ENCODE measurements at places on chromosomes 16 and 17. TPM values are rescaled to one million over a fixed set of nuclear protein-coding genes. Genes with fewer than 3 reads are reported as not detected.

GRCh38 chr17:6435968-6436367, 1.0 kb upstream of the AIPL1 start:
- no peak for DNase-seq

- DNase-seq: no peak
These were observed at the start of gene KRT31 for GRCh38 chr17:41396996-41397660. KRT31 (minus strand) TSS chr17:41397608; CDS start chr17:41397539, 69 bp downstream.

DNA sequence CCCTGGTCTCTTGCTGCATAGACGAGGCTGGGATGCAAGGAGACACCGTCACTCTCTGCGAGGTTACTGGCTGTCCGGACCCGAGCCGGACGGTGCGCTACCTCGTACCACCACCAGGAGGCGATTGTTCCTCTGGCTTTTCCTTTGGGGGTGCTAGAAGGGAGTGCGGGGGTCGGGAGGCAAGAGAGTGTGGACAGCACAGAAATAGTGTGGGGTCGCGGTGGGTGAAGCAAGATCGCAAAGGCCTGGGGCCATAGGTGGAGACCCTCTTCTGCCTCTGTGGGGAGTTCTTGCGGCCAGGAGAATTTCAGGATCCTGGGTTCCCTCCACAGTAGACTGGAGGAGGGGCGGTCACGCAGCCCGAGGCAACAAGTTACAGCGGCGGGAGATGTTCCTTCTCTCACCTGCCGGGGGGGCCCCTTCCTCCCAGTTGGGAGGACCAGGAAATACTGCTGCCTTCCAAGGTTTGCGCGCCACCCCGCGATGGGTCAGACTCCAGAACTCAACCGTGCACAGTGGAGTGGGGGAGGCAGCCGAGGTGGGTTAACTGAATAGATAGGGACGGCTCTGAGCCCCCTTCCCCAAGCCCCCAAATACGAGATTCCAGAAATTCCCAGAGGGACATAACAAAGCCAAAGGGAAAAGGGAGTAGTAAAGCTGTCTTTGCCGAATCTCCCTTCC, 6.9 kb downstream of the PHOSPHO1 start:
- DNase-seq: no peak

DNA sequence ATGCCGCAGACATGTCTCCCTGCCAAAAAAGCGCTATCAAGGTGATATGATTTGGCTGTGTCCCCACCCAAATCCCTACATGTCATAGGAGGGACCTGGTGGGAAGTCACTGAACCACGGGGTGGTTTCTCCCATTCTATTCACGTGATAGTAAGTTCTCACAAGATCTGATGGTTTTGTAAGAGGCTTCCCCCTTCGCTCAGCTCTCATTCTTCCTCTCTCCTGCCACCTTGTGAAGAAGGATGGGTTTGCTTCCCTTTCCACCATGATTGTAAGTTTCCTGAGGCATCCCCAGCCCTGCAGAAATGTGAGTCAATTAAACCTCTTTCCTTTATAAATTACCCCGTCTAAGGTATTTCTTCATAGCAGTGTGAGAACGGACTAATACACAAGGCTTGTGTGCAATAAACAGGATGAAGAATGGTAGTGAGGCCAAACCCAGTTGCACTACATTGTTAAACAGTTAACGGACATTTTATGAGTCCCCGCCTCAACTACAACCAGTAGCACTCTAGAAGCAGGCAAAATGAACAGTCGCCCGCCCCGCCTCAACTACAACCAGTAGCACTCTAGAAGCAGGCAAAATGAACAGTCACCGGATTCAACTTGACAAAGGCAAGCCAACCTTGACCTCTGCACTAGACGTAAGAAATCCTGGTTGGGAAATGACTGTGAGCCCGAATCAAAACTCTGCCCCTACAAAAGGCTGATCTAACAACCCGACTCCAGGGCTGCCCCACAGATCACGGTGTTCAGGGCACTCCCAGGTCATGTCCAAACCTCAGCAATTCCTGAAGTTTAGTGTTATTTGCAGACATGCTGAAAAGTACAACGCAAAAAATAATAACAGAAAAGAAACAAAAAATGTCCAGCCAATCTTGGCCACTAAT, 26.3 kb downstream of the VPS53 start:
- DNase-seq: no peak

DNA sequence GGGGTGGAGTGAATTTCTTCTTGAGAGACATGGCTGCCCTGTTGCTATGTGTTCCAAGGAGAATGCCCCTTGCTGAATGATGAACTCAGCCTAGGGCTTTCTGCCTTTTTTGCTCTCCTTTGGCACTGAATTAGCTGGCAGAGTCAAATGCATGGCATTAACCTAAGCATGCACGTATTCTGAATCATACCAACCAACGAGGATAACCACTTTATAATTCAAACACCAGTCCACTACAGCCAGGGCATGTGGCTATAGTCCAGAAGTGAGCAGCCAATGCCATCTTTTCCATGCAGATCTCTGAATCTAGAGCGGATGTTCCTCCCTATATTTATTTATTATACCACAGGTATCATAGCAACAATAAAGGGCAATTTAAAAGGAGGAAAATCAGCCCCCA, 15.7 kb downstream of the TMIGD1 start:
- no peak for DNase-seq

- DNase-seq: no peak
These were observed at the start of gene C16orf89 for GRCh38 chr16:5065813-5066212. C16orf89 (minus strand) TSS chr16:5065956; CDS start chr16:5065908, 48 bp downstream.

DNA sequence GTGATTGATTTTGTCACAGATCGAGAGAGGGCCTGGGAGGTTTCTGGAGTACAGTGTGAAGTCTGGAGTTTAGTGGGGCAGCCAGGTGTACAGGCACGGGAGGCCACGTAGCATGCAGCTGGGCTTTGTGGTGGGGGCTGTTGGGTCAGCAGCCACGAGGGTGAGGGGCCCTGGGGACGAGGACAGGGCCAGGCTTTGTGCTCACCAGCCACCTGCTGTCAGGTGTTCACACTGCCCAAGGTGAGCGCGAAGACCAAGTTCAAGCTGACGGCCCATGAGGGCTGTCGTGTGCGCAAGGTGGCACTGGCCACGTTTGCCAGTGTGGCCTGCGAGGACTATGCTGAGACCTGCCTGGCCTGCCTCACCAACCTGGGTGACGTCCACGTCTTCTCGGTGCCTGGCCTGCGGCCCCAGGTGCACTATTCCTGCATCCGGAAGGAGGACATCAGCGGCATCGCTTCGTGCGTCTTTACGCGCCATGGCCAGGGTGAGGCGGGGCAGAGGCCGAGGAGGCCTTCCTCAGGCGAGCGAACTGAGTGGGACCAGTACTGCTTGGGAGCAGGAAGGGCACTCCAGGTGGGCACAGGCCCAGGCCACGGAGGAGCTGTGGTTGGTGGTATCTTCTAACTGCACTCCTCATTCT, 15.9 kb downstream of the LLGL1 start:
- no peak for DNase-seq

The TMEM114 gene
- total RNA-seq: not detected

DNA sequence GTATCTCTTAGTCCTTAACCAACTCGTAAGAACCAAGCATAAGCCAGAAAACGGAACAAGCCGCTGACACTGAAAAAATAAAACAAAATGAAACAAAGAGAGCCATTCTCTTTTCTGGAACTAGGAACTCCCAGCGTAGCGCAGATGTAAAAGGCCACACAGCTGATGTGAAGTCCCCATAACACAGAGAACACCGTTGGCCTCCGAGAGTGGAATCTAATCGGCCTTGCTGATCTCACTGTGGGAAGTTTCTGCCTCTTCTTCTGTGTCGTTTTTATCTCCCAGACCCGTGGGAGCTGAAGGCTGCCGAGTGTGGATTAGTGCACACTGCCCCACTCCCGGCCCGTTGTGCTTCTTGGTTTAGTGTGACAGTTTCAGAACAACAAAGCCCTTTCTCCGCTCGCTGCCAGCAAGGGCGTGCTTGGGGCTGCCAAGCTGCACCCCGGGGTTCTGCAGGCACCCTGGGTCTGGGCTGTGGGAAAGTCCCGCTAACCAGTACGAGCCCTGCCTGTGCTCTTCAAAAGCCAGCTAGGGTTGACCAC, 21.7 kb downstream of the TTYH2 start:
- DNase-seq: no peak

The EFNB3 gene
- total RNA-seq: 3.3 TPM

The CA7 gene
- not detected for total RNA-seq

DNA sequence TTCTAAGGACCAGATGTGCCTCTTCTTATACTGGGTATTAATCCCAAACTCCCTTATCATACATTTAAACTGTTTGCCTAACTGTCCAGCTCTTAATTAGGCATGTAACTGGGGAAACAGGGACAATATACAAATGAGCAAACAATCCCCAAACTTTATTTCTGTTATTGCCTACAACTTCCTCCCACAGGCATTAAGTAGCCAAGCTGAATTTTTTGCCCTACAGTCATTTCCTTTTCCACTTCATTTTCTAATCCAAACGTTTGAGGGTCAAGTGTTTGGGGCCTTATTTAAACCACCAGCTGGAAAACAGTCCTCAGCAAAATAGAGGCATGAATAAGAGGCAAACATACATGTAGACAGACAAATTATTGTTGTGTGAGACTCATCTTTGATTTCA, 77.4 kb upstream of the CCL2 start:
- DNase-seq: no peak

The HDAC5 gene
- 26.9 TPM for total RNA-seq

The HOXB2 gene
- 3.1 TPM for total RNA-seq

DNA sequence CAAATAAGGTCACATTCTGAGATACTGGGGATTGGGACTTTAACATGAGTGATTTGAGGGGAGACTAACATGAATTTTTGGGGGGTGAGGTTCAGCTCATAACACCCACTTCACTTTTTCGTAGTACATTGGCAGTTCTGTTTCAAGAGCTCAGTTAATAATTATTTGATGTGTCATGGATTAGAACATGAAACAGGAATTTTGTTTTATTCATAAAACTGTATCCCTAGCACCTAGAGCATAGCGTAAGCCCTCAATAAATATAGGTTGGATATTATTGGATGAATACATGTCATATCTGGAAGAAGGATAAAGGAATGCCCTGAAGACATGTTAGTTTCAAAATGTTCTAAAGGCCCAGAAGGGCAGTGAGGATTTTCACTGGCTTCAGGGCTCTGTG, 119.8 kb downstream of the PRKCA start:
- DNase-seq: no peak

The MPV17L gene
- 5.8 TPM for total RNA-seq

GRCh38 chr16:76278086-76278485, 885 bp downstream of the CNTNAP4 start:
- DNase-seq: no peak

- DNase-seq: no peak
These were observed 182.4 kb downstream of the RAB11FIP4 start for GRCh38 chr17:31573861-31574260.

The SP6 gene
- total RNA-seq: 2.2 TPM

The CSH1 gene
- total RNA-seq: 0.42 TPM

DNA sequence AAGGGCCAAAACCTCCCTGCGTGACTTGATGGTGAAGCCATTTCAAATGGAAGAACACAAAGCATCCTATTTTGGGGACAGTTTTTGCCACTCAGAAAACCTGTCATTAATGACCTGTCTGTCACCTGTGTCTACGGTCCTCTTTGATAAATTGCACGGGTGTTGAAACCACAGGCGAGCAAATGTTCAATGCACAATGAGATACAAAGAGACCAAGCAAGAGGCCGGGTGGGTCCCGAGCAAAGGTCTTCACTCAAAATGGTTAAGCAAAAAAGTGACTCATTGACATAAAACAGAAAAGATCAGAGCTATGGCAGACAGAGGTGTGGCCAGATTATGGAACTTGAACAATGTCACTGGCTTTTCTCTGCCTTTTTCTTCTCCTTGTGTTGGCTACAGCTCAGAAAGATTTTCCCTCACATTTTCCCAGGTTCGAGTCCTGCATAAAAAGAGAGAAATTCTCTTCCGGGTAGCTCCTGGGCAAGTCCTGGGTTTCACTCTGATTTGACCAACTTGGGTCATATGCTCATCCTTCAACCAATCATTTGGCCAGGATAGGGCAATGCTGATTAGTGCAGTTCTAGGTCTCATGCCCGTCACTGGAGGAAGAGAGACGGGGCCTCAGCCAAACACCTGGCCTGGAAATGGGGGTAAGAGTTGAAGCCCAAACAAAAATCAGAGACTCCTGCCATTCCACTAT, 92.2 kb downstream of the CMC2 start:
- DNase-seq: no peak

The IRF8 gene
- 20.6 TPM for total RNA-seq

DNA sequence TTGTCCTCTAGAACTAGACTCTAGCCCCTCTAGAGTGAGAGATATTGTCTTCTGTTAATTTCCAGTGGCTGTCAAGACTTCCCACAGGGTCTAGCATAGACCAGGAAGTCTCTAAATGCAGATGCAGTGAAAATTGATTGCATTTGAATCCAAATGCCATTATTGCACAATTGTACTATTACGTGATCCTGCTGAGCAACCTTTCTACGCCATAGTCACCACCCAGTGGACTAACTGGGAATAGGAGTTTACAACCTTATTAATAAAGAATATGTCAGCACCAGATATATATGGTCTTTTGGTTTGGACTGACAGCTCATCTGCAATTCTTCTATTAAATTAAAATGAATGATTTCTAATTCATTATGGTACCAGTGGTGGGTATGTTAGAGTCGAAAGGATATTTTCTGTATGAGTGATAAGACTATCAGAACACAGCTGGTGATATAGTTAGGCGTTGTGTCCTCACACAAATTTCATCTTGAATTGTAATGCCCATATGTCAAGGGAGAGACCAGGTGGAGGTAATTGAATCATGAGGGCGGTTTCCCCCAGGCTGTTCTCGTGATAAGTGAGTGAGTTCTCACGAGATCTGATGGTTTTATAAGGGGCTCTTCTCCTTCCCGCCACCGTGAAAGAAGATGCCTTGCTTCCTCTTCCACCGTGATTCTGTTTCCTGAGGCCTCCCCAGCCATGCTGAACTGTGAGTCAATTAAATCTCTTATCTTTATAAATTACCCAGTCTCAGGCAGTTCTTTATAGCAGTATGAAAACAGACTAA, 138.9 kb upstream of the CA10 start:
- no peak for DNase-seq

The EPOP gene
- 0.32 TPM for total RNA-seq

DNA sequence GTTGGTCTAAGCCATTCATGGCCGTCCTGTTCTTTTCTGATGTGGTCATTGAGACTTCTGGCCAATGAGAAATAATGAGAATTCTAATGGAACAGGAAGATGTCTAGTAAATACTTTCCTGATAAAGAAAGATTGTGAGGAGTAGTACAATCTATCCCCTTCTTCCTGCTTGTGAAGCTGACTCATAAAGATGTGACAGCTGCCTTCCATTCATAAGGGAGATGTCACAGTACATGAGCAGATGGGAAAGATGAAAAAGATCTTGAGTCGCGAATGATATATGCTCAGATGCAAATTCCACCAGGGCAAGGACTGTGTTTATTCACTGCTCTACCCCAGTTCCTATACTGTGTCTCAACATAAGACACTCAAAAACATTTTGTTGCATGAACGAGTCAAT, 111.7 kb upstream of the FOXF1 start:
- DNase-seq: no peak

The PYY gene
- not detected for total RNA-seq

DNA sequence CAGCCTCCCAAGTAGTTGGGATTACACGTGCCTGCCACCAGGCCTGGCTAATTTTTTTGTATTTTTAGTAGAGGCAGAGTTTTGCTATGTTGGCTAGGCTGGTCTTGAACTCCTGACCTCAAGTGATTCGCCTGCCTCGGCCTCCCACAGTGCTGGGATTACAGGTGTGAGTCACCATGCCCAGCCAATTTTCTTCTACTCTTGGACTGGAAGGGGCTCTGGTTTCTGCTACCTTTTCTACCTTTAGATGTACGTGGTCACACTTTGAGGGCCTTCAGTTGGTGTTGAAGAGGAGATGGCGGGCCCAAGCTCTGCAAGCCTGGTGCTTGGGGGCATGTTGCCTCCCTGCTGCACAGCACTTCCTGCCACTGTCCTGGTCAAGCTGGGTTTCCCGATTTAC, 173.6 kb downstream of the PRKCA start:
- DNase-seq: no peak

Measured in urinary bladder (tissue), 4 donors.